ENCODE measurements at places on chromosomes 6 and 20. TPM values are rescaled to one million over a fixed set of nuclear protein-coding genes. Genes with fewer than 3 reads are reported as not detected.

Gene TNXB
- 3.4 TPM for polyA plus RNA-seq

Gene LY6G6D
- 0.20 TPM for polyA plus RNA-seq

Gene VGLL2
- not detected for polyA plus RNA-seq

Gene RIMS1
- polyA plus RNA-seq: 2.4 TPM

Gene ZGPAT
- polyA plus RNA-seq: 11.7 TPM

Gene TPD52L1
- polyA plus RNA-seq: 100 TPM

Gene VARS2
- 50.7 TPM for polyA plus RNA-seq

Gene IRF4
- polyA plus RNA-seq: 0.11 TPM

Gene SIM1
- polyA plus RNA-seq: 26.9 TPM

Gene GMPR
- polyA plus RNA-seq: 11.4 TPM

Gene MLN
- polyA plus RNA-seq: 2.2 TPM

Gene HAO1
- 0.07 TPM for polyA plus RNA-seq

Gene PTCRA
- not detected for polyA plus RNA-seq

Gene SDCBP2
- polyA plus RNA-seq: 3.3 TPM

Gene UNC5CL
- polyA plus RNA-seq: 4.9 TPM

Gene FAM209B
- polyA plus RNA-seq: 0.29 TPM

Gene PACSIN1
- polyA plus RNA-seq: 0.78 TPM

Gene PRDM1
- polyA plus RNA-seq: 3.9 TPM

Gene RIPOR3
- polyA plus RNA-seq: 5.5 TPM

Gene DNAAF9
- 29.8 TPM for polyA plus RNA-seq

Gene BPI
- polyA plus RNA-seq: 0.54 TPM

Gene LSM2
- polyA plus RNA-seq: 90.4 TPM

Gene PPIL6
- 16.7 TPM for polyA plus RNA-seq

Gene SMLR1
- polyA plus RNA-seq: 3.7 TPM

Gene GPR6
- polyA plus RNA-seq: not detected

Gene TULP1
- 1.6 TPM for polyA plus RNA-seq

Gene CALHM6
- polyA plus RNA-seq: 5.7 TPM

Gene ZNF311
- polyA plus RNA-seq: 5.4 TPM

Gene SNPH
- 2.1 TPM for polyA plus RNA-seq

Gene IL17F
- polyA plus RNA-seq: 0.61 TPM

Gene ZNF335
- polyA plus RNA-seq: 18.5 TPM

Gene RSPO3
- polyA plus RNA-seq: 30.8 TPM

Gene FRMD1
- polyA plus RNA-seq: 15.1 TPM

Gene ASF1A
- 32.5 TPM for polyA plus RNA-seq

Gene VNN1
- polyA plus RNA-seq: 0.22 TPM

Gene BMP2
- 16.0 TPM for polyA plus RNA-seq

Gene SPAG4
- polyA plus RNA-seq: 4.9 TPM

Gene EDN1
- 5.1 TPM for polyA plus RNA-seq

Gene PRDM13
- not detected for polyA plus RNA-seq

Gene FLRT3
- polyA plus RNA-seq: 178 TPM

Gene LRRC1
- 33.3 TPM for polyA plus RNA-seq

Gene BEND3
- 10.8 TPM for polyA plus RNA-seq

Gene BTN2A1
- polyA plus RNA-seq: 27.5 TPM

Gene ISM1
- 4.5 TPM for polyA plus RNA-seq

Gene CD24
- 1,282 TPM for polyA plus RNA-seq

Gene FAM162B
- 6.1 TPM for polyA plus RNA-seq

Gene BNIP5
- polyA plus RNA-seq: 0.18 TPM

Gene PAK5
- polyA plus RNA-seq: 0.42 TPM

Gene NOX3
- polyA plus RNA-seq: 1.4 TPM

Gene OR2H1
- not detected for polyA plus RNA-seq

Gene CSTF1
- polyA plus RNA-seq: 42.8 TPM

Gene BMP6
- polyA plus RNA-seq: 6.8 TPM

Gene NKAIN4
- 21.8 TPM for polyA plus RNA-seq

Gene CLIC1
- 268 TPM for polyA plus RNA-seq

Gene CCHCR1
- polyA plus RNA-seq: 41.6 TPM

Data from renal cortex interstitium (tissue), 15 donors.